ENCODE measurements at places on chromosomes 1 and 21. TPM values are rescaled to one million over a fixed set of nuclear protein-coding genes. Genes with fewer than 3 reads are reported as not detected.

The ALPL gene
- total RNA-seq: 0.33 TPM

The SYT11 gene
- total RNA-seq: 35.9 TPM

The LCE2A gene
- total RNA-seq: not detected

The PLA2G5 gene
- total RNA-seq: not detected

The OR2T35 gene
- not detected for total RNA-seq

The OR2AK2 gene
- not detected for total RNA-seq

The TBCE gene
- total RNA-seq: 21.6 TPM

The TACSTD2 gene
- 23.8 TPM for total RNA-seq

The HSD11B1 gene
- not detected for total RNA-seq

The ADAMTSL4 gene
- total RNA-seq: 0.38 TPM

The CFAP107 gene
- total RNA-seq: not detected

The RPTN gene
- total RNA-seq: not detected

The RHBDL2 gene
- total RNA-seq: not detected

The TNFRSF18 gene
- not detected for total RNA-seq

The IL20 gene
- not detected for total RNA-seq

The FCRL2 gene
- not detected for total RNA-seq

The UQCRHL gene
- 1.6 TPM for total RNA-seq

The GBP6 gene
- total RNA-seq: not detected

The TNNT2 gene
- total RNA-seq: not detected

The C1orf87 gene
- total RNA-seq: not detected

The RHOU gene
- 2.0 TPM for total RNA-seq

The FDPS gene
- total RNA-seq: 393 TPM

The KPRP gene
- not detected for total RNA-seq
